ENCODE measurements at places on chromosomes 2 and 18. TPM values are rescaled to one million over a fixed set of nuclear protein-coding genes. Genes with fewer than 3 reads are reported as not detected.

TBR1 gene
- polyA plus RNA-seq: not detected

DNA sequence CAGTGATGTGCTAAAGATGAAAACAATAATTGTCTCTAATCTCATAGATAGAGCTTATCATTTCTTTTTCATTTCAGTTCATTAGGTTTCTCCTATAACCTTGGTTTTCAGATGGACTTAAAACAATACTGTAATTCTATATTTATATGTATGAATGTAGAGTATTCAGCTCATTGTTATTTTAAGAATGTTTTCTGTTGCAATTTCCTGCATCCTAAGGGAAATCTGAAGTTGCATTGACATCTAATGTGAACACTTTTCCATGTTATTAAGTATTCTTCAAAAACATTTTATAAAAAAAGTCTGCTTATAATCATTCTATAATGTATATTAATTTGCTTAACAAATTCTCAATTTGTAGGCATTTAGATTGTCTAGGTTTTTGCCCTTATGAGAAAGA, 288.9 kb downstream of the XIRP2 start:
- DNase-seq: no peak

DNA sequence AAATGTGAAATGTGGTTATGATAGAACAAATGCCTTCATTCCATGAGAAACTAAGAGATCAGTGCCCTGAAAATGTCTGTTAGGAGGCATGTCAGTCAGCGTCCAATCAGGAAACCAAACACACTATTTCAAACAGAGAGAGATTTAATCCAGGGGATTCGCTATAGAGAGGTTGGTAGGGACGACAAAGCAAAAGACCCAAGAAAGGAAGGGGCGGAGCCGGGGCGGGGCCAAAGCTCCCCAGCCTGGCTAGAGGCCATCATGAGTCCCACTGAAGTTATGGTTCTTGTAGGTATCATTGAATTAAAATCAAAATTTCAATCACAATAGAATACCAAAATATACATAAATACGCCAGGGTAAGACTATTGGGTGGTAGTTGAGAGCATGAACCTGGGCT, 32.9 kb upstream of the RNF149 start:
- DNase-seq: no peak

DNA sequence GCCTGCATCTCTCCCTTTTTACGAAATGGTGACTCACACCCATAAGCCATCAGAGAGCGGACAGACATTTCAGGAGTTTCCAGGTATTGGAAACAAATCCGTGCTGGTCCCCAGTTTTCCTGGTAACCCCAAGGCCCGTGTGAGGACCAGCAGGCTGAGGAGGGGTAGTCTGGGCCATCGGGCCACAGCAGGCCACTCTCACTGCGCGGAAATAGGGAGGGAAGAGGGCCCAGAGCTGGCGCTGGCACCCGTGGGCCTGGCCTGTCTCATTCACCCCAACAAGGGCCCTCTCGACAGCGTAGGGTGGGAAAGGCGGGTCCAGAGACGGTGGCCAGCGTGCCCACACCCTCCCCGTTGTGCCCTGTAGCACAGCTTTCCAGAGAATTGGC, 13.7 kb upstream of the FAHD2A start:
- DNase-seq: no peak
